ENCODE measurements at places on chromosomes 2 and 18.

DNA sequence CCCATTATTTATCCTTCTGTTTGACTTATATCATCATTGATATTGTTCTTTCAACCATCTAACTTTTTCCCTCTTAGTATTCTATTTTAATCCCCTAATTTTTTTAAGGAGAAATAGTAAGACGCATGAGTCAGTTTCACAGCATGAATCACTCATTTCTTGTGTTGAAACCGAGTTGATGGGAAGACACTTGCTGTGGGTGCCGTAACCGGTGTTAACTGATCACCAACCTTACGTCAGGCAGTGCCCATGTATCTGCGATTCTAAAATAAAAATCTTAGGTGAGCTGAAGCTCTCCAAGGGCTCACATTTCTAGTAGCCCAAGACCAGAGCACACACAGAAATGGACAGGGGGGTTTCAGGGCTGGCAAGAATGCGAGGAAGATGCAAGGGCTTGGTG, 348.1 kb downstream of the GALR1 start:
- DNase-seq, result no peak

- no peak for DNase-seq
These were observed 78.3 kb downstream of the RTP5 start for GRCh38 chr2:241947876-241948275.

DNA sequence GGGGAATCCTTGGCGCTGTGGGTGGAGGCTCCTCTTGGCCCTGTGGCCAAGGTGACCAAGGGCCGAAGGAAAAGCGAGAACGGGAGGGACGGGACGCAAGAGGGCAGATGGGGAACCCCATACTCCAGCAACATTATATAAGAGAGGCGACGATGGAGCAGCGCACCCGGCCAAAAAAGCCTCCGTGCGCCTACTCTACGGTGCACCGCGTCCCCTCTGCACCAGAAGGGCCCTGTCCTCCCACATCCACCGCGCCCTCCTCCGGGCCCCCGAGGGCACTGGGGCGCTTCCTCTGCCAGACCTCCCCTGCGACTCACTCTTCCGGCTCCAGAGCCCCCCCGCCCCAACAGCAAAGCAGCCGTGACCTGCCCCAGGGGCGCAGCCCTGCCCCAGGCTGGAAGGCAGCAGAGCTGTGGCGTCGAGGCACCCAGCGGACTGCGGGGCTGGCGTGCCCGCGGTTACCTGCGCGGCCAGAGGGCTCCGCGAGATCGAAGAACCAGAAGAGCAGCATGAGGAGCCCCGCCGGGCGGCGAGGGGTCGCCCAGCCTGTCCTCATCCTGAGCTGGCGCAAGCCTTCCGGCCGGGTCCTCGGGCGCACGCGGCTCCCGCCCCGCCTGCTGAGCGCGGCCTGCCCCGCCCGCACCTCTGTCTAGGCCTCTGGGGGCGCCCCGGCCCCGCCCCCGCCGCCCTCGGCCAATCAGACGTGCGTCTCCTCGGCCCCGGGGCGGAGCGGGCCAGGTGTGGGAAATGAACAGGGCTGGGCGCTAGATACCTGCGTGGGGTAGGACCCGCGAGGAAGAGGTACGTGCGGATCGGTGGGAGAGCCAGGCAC, 106.3 kb upstream of the CD302 start:
- peak; percentile 86 for DNase-seq

- no peak for DNase-seq
These were observed 38.3 kb downstream of the FBXO48 start for GRCh38 chr2:68428746-68429145.

DNA sequence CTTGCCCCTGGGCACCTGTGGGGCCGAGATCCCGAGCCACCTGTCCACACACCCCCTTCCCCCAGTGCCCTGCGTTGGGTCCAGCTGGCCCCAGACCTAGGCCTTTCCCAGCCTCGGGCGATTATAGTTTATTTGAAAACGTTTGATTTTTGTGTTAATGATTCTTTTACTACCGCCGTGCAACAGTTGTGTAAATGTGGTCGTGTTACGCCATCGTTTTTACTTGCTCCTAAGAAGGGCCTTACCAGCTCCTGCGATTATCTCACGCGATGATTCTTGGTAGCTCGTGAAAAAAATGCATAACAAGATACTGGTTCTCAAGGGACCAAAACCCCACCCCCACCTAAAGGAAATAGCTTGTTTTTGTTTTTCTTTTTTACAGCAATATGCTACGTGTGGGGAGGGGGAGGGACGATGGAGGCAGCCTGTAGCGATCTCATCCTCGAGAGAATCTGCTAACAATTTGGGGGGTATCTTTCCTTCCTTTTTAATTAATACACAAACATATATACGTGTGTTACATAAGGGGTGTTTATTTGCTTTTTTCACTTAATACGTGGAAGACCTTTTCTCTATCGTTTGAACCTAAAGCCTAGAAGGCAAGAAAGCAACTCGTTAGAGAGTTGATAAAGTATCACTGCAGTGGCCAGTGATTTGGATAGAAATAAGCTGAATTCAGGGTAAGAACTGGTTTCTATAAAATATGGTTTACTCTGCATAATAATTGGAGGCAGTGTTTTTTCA, 1.0 kb downstream of the ZDBF2 start:
- no peak for DNase-seq

DNA sequence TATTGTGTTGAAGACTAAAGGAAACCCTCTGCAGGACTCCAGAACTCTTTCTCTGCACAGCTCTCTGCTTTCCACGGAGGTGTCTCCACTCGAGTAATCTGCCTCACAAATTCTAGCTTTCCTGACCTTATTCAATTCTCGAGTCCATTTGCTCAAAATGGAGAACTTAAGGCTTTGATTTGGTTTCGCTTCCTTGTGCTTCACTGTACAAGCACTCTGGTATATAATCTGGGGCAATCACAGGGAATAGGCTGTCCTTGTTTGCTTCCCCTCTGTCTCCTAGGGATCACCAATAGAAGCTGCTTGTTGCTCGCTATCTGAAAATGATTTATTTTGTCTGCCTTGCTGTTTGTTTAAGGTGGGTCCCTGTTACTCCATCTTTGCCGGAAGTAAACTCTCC, 129.1 kb upstream of the DOCK10 start:
- DNase-seq, result no peak

GRCh38 chr2:96773922-96774321, 13.2 kb downstream of the CNNM4 start:
- DNase-seq, result peak; percentile 48

DNA sequence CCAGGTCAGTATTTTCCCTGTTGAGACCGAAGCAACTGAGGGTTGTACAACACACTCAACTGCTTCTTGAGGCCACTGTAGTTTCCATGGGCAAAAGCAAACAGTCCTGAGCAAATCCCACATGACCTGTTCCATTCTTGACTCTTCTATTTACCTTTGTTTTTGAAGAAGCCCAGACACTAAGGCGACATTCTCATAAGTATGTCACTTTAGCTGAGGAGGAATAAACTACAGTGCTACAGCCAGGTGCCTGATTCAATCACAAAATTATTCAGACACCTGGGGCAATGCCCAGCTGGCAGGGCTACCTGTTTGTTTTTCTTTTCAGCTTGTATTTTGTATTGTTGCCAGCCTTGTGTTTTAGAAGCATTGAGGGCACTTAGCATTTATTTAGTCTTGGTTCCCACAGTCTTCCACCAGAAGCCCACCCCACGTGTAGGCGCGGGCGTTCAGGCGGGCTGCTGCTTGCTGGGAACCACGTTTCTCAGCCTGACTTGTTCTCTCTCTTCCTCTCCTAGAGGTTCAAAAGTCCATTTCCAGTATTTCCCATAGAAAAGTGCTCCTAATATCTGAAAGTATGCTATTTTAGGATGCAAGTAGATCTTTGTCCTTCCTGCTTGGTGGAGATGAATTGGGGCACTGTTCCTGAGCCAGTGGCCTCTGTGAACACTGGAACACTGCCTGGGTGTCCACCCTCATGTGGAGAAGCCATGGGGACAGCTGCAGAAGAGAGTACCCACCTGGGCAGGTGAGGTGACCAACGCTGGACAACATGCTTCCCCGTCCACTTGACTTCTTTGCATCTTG, 99.0 kb upstream of the COPS8 start:
- no peak for DNase-seq

DNA sequence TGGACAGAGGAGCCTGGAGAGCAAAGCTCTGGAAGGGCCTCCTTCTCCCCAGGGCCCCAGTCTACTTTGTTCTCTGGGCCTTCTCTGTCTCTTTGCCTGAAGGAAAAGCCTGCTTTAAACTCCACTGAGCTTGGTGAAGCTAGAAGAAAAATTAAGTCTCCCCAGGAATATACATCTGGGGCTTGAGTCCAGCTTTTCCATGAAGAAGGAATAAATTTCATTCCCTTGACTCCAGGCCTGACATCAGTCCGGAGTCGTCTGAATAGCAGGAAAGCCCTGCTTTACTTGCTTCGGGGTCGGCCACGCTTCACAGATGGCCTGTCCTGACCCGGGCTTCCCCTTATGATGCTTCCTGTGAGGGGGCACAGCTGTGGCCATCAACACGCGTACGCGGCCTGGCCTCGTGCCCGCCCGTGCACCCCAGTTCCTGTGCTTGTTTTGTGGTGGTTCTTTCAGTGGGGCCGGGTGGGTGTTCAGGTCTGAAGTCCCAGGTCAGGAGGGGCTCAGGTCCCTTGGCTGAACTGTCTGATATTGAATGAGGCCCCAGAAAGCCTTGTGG, 73.6 kb downstream of the ACOXL start:
- peak; percentile 25 for DNase-seq

DNA sequence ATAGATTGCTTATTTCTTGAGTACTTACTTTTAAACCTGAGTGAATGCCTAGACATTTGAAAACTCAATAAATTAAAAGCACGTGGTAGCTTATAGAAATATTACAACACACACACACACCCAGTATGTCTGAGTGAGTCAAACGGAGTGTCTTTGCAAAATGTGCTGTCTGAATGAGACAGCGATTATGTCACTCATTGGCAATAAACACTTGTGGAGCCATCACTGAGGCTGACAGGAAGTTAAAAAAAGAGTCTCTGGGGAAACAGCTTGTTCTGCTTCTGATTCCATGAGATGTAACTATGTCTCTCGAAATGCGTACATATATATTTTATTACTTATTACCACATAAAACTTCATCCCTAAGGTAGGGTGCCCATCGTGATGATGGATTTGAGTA, 22.3 kb upstream of the VPS4B start:
- DNase-seq, result no peak

DNA sequence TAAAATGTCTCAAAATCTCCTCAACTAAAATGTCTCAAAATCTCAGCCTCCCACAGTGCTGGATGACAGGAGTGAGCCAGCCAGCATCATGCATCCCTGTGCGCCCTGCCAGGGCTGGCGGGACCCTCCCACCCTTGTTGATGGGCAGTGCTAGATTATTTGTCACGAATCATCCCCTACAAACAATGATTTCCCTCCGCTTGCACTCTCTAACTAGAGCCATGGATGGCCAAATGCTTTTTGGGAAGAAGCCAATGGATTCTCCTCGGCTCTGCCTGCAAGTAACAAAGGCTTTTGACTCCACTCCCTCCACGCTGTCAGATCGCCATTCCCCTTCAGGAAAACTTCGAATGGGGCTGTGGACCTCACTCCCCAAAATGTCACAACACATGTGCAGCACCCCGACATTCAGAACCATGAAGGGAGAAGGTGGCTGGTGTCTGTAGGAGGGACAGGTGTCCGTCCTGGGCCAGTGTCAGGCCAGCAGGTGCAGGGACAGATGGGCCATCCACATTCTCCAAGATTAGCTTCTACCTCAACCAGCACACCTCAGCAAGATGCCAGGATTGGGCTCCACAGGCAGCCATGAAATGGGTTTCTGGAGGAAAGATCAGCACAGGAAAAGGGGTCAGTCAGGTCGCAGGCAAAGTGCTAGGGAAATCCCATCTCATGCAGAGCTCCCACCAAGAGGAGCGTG, 11.5 kb downstream of the AMER3 start:
- DNase-seq, result no peak

GRCh38 chr18:13563390-13563805, 163.0 kb downstream of the FAM210A start:
- DNase-seq, result no peak

GRCh38 chr2:192000196-192000980, 153.5 kb upstream of the CAVIN2 start:
- no peak for DNase-seq

DNA sequence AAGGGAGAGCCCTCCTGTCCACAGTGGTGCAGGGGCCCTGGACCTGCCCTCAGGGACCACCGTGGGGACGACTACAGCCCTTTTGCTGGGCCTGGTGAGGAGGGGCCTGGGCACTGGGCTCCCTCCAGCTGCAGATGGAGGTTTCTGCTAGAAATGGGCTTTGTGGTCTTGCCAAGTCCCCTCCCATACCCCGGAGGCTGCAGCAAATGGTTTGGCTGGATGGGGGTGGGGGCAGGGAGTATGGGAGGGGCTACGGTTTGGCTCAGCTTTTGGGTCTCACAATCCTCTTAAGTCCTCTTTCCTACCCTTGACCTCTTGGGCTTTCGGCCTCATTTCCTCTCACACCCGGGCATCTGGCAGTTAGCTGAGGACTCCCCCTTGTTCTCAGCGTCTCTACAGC, 21.7 kb downstream of the TET3 start:
- no peak for DNase-seq

- DNase-seq, result no peak
These were observed 343.1 kb downstream of the CYRIA start for GRCh38 chr2:16322308-16323125.

DNA sequence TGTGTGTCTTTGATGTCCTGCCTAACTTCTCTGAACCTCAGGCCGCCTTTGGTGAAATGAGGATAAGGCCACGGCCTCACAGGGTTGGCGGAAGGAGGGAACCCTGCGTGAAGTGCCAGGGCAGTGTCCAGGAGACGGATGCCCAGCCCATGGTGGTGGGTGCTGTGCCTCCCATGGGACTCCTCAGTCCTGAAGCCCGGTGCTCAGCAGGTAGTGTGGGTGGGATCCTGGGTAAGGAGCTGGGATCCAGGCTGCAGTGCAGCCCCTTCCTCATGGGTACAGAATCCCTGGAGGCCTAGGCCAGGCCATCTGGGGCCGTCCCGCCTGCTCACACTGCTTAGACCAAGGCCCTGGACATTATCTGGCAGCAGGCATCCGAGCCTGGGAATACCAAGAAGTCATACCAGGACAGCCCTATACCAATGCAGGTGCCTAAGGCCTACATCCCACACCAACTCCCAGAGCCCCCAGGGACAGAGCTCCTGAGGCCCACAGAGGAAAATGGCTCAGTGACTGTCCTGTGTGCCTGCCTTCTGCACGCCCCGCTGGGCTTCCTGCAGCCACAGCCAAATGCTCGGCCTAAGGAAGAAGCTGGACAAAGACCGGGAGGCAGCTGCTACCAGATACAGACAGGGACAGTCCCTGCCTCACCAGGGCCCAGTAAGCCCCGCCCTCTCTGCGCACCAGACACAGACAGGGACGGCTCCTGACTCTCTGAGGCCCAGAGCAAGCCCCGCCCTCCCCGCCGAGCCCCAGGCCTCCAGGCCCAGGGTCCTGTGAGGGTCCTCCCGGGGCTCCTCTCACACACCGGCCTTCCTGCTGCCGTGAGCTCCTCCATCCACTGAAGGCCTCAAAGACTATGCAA, 78.0 kb downstream of the NDUFA10 start:
- DNase-seq, result no peak

- DNase-seq, result no peak
These were observed 1.3 kb upstream of the FIGN start for GRCh38 chr2:163737190-163737439.
